ENCODE measurements at places on chromosomes 2 and 18.
A peak's percentile ranks its signal among the peaks of the same experiment; 100 is the strongest.

GRCh38 chr18:59696311-59697235, 650 bp downstream of the CCBE1 start:
- DNase-seq: peak; percentile 16

- no peak for DNase-seq
These were observed 24.0 kb downstream of the MAIP1 start for GRCh38 chr2:199979398-199979797.

DNA sequence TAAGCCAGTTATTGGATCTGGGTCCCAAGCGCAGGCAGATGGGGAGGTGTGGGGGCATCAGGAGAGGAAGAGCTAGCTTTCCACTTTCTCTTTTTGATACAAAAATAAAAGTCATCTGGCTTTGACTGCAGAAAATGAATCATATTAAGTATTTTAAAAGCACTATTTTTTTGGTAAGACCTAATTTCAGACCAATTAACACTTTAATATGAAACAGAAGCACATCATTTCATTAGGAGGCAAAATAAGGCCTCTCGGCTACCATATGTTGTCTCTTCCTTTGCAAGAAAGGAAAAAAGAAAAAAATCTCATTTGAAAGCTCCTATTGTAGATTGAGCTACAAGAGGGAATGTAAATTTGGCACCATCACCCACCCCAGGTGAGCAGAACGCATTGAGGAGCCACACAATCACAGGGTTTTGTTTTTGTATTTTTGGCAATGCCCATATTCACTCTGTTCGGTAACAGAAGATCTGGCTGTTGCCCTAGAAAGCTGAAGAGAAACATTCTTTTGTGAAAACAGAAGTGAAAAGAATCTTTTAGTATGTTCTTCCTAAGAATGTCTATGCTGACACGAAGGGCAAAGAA, 390.7 kb upstream of the ETAA1 start:
- no peak for DNase-seq

DNA sequence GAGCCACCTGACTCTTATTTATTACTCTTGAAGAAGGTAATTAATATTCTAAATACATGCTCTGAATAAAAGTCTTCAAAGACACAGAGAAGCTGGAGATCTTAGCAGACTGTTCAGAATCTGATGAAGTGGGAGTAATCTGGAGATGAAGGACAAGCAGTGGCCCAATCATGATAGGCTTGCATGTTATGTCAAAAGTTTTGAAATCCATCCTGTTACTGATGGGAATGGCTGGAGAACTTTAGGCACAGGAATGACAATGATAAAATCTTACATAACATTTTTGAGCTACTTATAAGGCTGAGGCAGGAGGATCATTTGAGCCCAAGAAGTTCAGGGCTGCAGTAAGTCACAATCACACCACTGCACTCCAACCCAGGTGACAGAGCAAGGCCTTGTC, 2.4 kb upstream of the RIF1 start:
- DNase-seq: no peak

- no peak for DNase-seq
These were observed 235.2 kb downstream of the DYSF start for GRCh38 chr2:71688530-71688929.

GRCh38 chr2:82796132-82796531, 1662.9 kb downstream of the SUCLG1 start:
- DNase-seq: no peak

DNA sequence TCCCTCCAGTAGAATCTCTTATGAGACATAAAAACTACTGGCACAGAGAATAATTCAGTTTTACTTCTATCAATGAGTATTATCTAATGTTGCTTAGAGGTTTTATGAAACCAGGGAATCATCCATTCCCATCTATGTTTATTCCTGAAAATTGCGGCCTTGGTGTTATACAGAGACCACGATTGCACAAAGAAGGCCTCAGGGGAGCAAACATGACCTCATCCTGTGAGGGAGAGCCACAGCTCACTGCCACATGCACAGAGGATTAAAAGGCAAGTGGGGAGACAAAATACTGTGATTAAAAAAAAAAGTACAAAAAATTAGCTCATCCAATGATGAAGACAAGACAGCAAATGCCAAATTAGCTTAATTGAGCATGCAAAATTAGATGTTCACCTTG, 111.8 kb upstream of the SLC35G4 start:
- no peak for DNase-seq
